Glomerular endothelial cell (primary cell): ENCODE measurements at places on chromosomes 1 and 21. TPM values are rescaled to one million over a fixed set of nuclear protein-coding genes. Genes with fewer than 3 reads are reported as not detected.

LRRN2 gene
- 0.19 TPM in 1 of 2 replicates, not detected in the other for total RNA-seq

FMO4 gene
- total RNA-seq, result 0.88 and 2.1 TPM in 2 replicates

SLC1A7 gene
- total RNA-seq, result not detected in 2 replicates

PDPN gene
- 4.2 and 14.8 TPM in 2 replicates for total RNA-seq

TINAGL1 gene
- total RNA-seq, result 286 and 412 TPM in 2 replicates

OR2C3 gene
- total RNA-seq, result not detected in 2 replicates

HSD3B2 gene
- not detected in 2 replicates for total RNA-seq

NBPF4 gene
- total RNA-seq, result not detected in 2 replicates

GPR161 gene
- 19.9 and 24.2 TPM in 2 replicates for total RNA-seq

C1QTNF12 gene
- total RNA-seq, result 0.76 and 1.7 TPM in 2 replicates

GNL2 gene
- total RNA-seq, result 40.6 and 55.2 TPM in 2 replicates

C4BPA gene
- not detected in 2 replicates for total RNA-seq

CFHR3 gene
- total RNA-seq, result not detected in 2 replicates

C1orf56 gene
- total RNA-seq, result 2.4 and 2.9 TPM in 2 replicates

GUCA2A gene
- not detected in 2 replicates for total RNA-seq

KCNA2 gene
- not detected in 2 replicates for total RNA-seq

ASPM gene
- 4.5 and 11.3 TPM in 2 replicates for total RNA-seq

SYCP1 gene
- total RNA-seq, result not detected in 2 replicates

RGSL1 gene
- total RNA-seq, result not detected in 2 replicates

SLAMF8 gene
- total RNA-seq, result not detected in 2 replicates

MMEL1 gene
- total RNA-seq, result 0.15 and 0.93 TPM in 2 replicates

AMIGO1 gene
- total RNA-seq, result 0.64 and 0.68 TPM in 2 replicates

KRTAP7-1 gene
- total RNA-seq, result not detected in 2 replicates

TSEN15 gene
- 22.6 and 30.8 TPM in 2 replicates for total RNA-seq

CCDC24 gene
- 0.97 and 5.7 TPM in 2 replicates for total RNA-seq

WDR3 gene
- 7.6 and 11.1 TPM in 2 replicates for total RNA-seq

PLA2G4A gene
- total RNA-seq, result 2.0 and 2.5 TPM in 2 replicates

TSPEAR gene
- 0.12 TPM in 1 of 2 replicates, not detected in the other for total RNA-seq

GJA9 gene
- total RNA-seq, result not detected in 2 replicates

AMY2A gene
- total RNA-seq, result not detected in 2 replicates

ADAMTS4 gene
- 16.6 and 23.8 TPM in 2 replicates for total RNA-seq

PGLYRP3 gene
- total RNA-seq, result not detected in 2 replicates

S100A7 gene
- not detected in 2 replicates for total RNA-seq

ASCL5 gene
- not detected in 2 replicates for total RNA-seq

UCHL5 gene
- total RNA-seq, result 17.7 and 31.3 TPM in 2 replicates

KPRP gene
- not detected in 2 replicates for total RNA-seq

RSPH1 gene
- 0.15 TPM in 1 of 2 replicates, not detected in the other for total RNA-seq

DCDC2B gene
- total RNA-seq, result not detected in 2 replicates

SPRR1B gene
- not detected in 2 replicates for total RNA-seq
